Stimulated activated CD8-positive, alpha-beta memory T cell treated with anti-CD3 and anti-CD28 coated beads, Interleukin-2, amount 100 ng/mL, for 1 hour (primary cell): ENCODE measurements at places on chromosomes 1 and 21.

- DNase-seq, result no peak
Observed at GRCh38 chr21:33587792-33588484, 546 bp downstream of the DONSON start.

DNA sequence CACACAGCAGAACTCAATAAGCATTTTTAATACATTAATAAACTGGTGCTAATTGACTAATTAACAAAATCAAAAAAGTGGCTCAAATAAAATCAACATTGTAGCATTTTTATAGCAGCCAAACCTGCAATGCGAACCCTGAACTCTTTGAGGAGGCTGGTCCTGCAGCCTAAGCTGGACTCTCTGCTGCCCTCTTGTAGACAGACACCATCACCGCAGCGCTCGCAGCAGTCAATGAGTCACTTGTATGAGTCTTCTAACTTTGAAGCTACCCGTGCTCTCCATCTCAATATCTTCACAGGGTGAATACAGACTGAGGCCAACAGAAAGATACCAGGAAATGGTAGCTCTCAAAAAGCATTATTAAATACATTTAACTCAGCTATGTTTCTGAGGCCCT is 9.7 kb upstream of the KRTAP7-1 start:
- DNase-seq, result no peak

DNA sequence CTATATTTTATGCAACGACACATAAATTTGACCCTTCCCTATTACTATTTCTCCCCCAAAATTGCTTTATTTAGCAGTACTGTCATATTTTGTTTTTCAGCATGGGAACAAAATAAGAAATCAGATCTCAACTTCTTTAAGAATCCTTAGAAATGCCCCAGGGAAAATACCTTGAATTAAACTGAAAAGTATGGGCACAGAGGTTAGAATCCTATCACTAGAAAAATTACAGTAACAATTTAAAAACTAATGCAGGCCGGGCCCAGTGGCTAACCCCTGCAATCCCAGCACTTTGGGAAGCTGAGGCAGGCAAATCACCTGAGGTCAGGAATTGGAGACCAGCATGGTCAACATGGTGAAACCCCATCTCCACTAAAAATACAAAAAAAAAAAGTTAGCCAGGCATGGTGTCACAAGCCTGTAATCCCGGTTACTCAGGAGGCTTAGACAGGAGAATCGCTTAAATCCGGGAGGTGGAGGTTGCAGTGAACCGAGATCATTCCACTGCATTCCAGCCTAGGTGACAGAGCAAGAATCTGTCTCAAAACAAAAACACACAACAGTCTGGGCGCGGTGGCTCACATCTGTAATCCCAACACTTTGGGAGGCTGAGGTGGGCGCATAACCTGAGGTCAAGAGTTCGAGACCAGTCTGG is 51.4 kb downstream of the GNB1 start:
- DNase-seq, result no peak

DNA sequence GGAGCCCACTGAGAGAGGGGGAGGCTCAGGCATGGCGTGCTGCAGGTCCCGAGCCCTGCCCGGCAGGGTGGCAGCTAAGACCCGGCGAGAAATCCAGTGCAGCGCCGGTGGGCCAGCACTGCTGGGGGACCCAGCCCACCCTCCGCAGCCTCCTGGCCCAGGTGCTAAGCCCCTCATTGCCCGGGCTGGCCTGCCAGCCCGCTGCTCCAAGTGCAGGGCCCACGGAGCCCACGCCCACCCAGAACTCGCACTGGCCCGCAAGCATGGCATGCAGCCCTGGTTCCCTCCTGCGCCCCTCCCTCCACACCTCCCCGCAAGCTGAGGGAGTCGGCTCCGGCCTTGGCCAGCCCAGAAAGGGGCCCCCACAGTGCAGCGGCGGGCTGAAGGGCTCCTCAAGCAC is 61.5 kb downstream of the C21orf91 start:
- no peak for DNase-seq

GRCh38 chr1:115325874-115326273 is 12.2 kb downstream of the NGF start:
- DNase-seq, result no peak
